ENCODE measurements at places on chromosomes 4 and X. TPM values are rescaled to one million over a fixed set of nuclear protein-coding genes. Genes with fewer than 3 reads are reported as not detected.

DNA sequence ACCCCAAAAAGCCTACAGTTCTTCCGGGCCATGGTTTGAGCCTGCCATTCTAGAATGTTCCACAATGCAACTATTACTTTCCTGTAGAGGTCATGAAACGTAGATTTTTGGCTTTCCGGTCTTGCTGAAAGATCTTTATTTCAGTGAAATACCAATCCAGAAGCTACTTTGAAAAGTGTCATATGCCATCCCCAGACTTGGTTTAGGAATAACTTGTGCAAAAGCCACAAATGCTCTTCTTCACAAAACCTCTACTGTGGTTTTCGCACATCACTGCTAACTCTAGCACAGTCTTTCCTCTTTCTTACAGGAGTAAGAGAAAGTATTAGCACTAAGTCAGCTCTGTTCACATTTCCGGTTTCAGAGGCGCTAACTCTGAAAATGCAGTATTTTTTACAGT is 12.7 kb upstream of the CD40LG start:
- no peak overlapping the region for H3K4me3 ChIP-seq
- no peaks in the 10 kb centered on the region for H3K27me3 ChIP-seq
- H3K36me3 ChIP-seq: no peaks in the 10 kb centered on the region
- no peak for DNase-seq

DNA sequence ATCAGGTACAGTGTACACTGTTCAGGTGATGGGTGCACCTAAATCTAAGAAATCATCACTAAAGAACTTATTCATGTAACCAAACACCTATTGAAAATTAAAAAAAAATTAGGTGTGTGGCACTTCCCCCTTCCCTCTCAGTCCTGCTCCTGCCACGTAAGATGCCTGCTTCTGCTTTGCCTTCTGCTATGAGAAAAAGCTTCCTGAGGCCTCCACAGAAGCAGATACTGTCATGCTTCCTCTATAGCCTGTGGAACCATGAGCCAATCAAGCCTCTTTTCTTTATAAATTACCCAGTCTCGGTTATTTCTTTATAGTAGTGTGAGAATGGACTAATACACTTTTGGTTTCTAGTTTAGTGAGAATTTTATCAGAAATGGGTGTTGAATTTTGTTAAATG is 459.8 kb upstream of the DIPK2B start:
- no peak overlapping the region for H3K27ac ChIP-seq
- no peaks in the 10 kb centered on the region for H3K36me3 ChIP-seq
- H3K4me3 ChIP-seq: no peak overlapping the region
- no peaks in the 10 kb centered on the region for H3K27me3 ChIP-seq
- no peaks in the 10 kb centered on the region for H3K4me1 ChIP-seq

DNA sequence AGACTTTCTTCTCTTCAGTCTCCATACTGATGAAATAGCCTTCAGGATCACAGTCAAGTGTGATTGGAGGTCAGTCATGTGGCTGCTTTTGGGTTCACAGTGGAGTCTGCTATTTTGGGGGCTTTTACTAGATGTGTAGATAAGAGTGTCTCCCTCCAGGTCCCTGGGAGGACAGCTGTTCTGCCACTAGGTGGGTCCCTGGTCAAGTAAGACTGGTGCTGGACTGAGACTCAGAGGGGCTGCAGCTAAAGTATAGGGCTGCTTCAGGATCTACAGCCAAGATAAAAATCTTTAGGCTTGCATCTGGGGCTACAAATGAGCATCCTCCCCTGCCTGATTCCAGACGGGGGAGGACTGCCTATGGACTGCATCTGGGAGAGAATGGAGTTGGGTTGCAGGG is 200.7 kb upstream of the ANKRD50 start:
- DNase-seq: no peak
- H3K4me1 ChIP-seq: no peaks in the 10 kb centered on the region
- H3K36me3 ChIP-seq: no peaks in the 10 kb centered on the region
- H3K27me3 ChIP-seq: no peaks in the 10 kb centered on the region
- H3K27ac ChIP-seq: no peak overlapping the region

The USP17L12 gene
- total RNA-seq: not detected

DNA sequence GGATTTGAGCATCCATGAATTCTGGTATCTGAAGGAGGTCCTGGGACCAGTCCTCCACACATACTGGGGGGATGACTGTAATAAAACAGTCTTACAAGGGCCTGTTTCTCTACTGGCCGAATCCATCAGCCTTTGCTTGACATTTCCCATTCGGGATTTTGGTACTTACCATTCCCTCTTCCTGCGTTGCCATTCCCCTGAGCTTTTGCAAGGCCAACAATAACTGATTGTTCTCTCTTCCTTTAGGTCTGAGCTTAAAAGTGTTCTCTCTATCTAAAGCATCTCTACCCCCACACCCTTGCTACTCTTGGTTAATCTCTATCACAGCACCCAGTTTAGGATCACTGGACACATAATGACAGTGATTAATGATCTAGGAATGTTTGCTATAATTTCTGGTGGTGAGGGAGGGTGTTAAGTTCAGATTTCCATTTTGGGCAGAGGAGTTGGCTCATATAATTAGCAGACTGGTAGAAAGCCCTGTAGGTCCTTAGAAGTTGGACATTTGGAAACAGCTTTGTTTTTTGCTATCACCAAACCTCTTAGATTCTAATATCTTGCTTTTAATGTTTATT is 29.4 kb downstream of the TMA16 start:
- no peak for DNase-seq
- no peaks in the 10 kb centered on the region for H3K27me3 ChIP-seq

- H3K4me3 ChIP-seq: no peak overlapping the region
- no peaks in the 10 kb centered on the region for H3K36me3 ChIP-seq
- no peaks in the 10 kb centered on the region for H3K27me3 ChIP-seq
- no peaks in the 10 kb centered on the region for H3K4me1 ChIP-seq
- no peak overlapping the region for H3K27ac ChIP-seq
These were observed 112.1 kb downstream of the DRD5 start for GRCh38 chr4:9893329-9894108.

GRCh38 chr4:145333786-145334185 is 147.9 kb upstream of the SMAD1 start:
- no peaks in the 10 kb centered on the region for H3K36me3 ChIP-seq
- no peak overlapping the region for H3K27ac ChIP-seq
- H3K4me1 ChIP-seq: no peaks in the 10 kb centered on the region
- H3K4me3 ChIP-seq: no peak overlapping the region
- no peak for DNase-seq
- no peaks in the 10 kb centered on the region for H3K27me3 ChIP-seq

The ARSD gene
- 73.6 TPM for total RNA-seq

DNA sequence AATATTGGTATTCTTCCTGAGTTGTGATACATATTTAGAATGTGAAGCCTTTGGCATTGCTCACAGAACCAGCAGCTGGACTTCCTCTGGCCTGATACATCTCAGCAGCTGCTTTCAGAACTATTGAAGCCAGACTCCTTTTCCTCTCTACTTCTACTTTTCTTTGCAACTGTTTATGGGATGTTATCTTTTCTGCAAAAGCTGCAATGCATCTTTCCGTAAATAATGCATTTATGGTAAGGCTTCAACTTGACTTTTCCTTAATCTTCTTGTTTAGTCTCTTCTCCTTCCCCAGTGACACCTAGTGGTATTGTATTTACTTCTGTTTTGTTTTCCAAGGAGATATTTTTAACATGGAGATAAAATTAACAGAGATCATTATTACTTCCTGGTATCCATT is 1548.7 kb downstream of the PCDH7 start:
- no peak overlapping the region for H3K4me3 ChIP-seq
- H3K27ac ChIP-seq: no peak overlapping the region
- no peak for DNase-seq
- no peaks in the 10 kb centered on the region for H3K27me3 ChIP-seq

GRCh38 chr4:12270546-12270945 is 841.9 kb upstream of the HS3ST1 start:
- H3K4me3 ChIP-seq: no peak overlapping the region
- H3K27ac ChIP-seq: no peak overlapping the region
- H3K36me3 ChIP-seq: no peaks in the 10 kb centered on the region
- no peak for DNase-seq

DNA sequence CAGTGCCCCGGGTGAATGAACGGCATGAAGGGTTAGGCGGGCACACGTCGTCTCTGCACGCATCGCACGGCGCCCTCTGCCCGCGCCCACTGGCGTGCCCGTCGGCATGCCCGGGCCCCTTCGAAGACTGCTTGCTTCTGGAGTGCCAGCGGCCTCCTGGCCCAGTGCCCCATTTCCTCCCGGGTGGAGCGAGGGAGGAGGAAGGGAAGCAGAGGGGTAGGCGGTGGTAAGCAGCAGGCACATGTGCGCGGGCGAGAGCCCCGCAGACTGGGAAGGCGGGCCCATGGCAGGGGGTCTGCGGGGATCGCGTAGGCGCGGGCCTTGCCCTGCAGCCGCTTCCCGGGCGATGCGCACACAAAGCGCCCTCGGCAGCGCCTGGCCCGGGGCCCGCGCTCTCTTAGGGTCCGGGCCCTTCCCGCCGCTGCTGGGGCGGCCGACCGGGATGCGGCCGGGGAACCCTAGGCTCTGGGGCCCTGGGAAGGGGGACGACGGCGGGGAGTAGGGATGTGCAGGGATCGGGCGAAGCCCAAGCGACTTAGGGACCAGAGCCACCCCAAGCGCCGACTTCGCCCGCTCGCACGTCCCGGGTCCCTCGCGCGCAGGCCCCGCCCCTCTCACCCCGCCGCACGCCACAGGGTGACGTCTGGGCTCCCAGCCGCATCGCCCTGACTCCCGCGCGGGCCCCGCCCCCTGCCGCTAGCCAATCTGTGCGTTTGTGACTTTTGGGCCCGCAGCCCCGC is 866 bp upstream of the EMD start:
- DNase-seq: no peak
- H3K27ac ChIP-seq: peak overlapping the region; percentile 93
- H3K4me3 ChIP-seq: peak overlapping the region; percentile 57
- no peaks in the 10 kb centered on the region for H3K27me3 ChIP-seq
- H3K36me3 ChIP-seq: peaks cover 4% of the 10 kb centered on the region

The FAM184B gene
- total RNA-seq: not detected

- H3K4me1 ChIP-seq: no peaks in the 10 kb centered on the region
- H3K4me3 ChIP-seq: no peak overlapping the region
- no peaks in the 10 kb centered on the region for H3K36me3 ChIP-seq
- DNase-seq: no peak
- no peaks in the 10 kb centered on the region for H3K27me3 ChIP-seq
These were observed 13.2 kb downstream of the FOXP3 start for GRCh38 chrX:49251325-49251724.

DNA sequence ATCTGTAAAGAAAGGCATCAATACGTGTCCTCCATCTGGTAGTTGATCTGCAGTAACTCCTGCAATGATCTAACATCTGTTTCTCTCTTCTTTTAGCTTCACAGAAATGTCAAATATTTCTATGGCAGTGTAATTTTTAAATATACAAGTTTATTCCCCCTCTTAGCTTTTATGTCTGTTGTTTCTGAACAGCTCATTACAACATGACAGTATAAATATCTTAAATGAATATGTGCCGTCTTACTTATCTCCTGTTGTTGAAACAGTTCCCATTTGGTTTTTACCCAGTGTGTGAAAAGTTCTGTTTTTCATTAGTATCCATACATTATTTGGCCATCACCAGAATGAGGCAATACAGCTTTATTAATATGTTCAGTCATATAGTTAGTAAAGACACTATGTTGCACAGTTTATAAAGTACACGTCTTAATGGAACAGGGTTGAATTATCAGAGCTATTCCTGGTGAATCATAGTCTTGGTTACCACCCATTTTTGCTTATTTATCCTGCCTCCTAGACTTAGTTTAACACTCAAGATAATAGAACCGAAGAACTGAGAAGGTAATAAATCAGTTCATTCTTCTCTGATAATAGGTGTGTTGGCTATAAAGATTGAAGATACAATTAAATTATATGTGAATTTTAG is 321.6 kb downstream of the TENM3 start:
- H3K4me3 ChIP-seq: no peak overlapping the region
- H3K27ac ChIP-seq: no peak overlapping the region
- no peaks in the 10 kb centered on the region for H3K27me3 ChIP-seq
- DNase-seq: no peak
- no peaks in the 10 kb centered on the region for H3K4me1 ChIP-seq

DNA sequence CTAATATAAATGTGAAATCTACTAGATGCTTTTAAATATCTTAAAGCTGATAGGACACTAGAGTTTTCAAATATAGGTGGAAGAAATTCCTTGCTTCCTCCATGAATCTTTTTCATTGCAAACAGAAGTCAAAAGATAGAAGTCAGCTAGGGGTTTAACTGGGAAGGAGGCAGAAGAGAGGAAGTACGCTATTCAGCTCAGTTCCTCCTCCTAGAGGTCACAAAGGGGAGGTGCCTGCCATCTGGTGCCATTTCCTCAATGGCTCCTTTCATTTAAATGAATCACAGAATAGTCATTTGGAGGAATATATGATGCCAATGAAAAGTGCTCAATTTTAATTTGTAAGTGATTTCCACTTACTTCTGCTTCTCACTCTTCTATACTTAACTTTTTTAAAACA is 8.5 kb downstream of the COL25A1 start:
- no peak overlapping the region for H3K27ac ChIP-seq
- no peaks in the 10 kb centered on the region for H3K4me1 ChIP-seq
- no peaks in the 10 kb centered on the region for H3K27me3 ChIP-seq
- no peak overlapping the region for H3K4me3 ChIP-seq

The CFAP299 gene
- not detected for total RNA-seq

DNA sequence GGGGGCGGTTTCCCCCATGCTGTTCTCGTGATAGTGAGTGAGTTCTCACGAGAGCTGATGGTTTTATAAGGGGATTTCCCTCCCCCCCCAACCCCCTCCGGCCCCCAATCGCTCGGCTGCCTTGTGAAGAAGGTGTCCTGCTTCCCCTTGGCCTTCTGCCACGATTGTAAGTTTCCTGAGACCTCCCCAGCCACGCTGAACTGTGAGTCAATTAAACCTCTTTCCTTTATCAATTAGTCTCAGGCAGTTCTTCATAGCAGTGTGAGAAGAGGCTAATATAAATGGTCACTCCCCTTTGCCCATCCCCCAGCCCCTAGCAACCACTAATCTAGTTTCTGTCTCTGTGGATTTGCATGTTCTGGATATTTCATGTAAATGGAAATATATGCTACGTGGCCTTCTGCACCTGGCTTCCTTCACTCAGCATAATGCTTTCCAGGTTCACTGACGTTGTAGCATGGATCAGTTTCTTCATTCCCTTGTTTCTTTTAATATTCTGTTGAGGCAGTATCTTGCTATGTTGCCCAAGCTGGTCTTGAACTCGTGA is 16.4 kb downstream of the GPR143 start:
- no peak overlapping the region for H3K27ac ChIP-seq
- H3K27me3 ChIP-seq: no peaks in the 10 kb centered on the region
- no peak overlapping the region for H3K4me3 ChIP-seq
- no peaks in the 10 kb centered on the region for H3K36me3 ChIP-seq
- H3K4me1 ChIP-seq: no peaks in the 10 kb centered on the region

DNA sequence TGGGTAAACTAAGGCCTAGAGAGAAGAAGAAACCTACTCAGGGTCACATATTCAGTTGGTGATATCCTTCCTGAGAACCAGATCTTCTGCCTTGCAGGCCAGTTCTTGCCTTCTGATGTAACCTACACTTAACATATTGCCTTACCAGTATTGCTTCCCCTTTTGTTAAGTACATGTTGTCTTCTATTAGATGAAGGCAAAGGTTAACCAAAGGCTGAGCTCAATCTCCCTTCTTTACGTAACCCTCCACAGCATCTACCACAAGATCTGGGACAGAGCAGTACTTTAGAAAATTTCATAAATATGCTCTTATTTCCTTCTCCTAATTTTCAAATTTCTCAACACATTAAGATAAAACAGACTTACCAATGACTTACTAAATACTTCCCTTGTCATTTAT is 474.4 kb downstream of the SH2D1A start:
- no peaks in the 10 kb centered on the region for H3K4me1 ChIP-seq
- no peaks in the 10 kb centered on the region for H3K27me3 ChIP-seq
- H3K27ac ChIP-seq: no peak overlapping the region

The GAGE12J gene
- total RNA-seq: not detected

The CRMP1 gene
- 1.6 TPM for total RNA-seq

The CBLL2 gene
- total RNA-seq: not detected

The SCLT1 gene
- total RNA-seq: 14.0 TPM
